ENCODE measurements at places on chromosomes 4 and X.
A peak's percentile ranks its signal among the peaks of the same experiment; 100 is the strongest.

GRCh38 chrX:31038575-31039326 is 33.1 kb downstream of the FTHL17 start:
- DNase-seq, result peak; percentile 29

DNA sequence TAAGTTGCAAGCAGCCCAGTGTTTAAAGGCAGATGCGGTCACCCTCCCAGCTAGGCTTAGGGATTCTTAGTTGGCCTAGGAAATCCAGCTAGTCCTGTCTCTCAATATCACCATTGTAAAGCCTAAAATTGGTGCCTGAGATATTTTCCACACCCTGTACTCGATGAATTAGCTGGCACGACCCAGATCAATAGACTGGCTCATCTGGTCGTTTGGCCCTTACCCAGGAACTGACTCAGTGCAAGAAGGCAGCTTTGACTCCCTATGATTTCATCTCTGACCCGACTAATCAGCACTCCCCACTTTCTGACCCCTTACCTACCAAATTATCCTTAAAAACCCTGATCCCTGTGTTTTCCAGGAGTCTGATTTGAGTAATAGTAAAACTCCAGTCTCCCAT is 384.9 kb upstream of the SLC7A11 start:
- no peak for DNase-seq

DNA sequence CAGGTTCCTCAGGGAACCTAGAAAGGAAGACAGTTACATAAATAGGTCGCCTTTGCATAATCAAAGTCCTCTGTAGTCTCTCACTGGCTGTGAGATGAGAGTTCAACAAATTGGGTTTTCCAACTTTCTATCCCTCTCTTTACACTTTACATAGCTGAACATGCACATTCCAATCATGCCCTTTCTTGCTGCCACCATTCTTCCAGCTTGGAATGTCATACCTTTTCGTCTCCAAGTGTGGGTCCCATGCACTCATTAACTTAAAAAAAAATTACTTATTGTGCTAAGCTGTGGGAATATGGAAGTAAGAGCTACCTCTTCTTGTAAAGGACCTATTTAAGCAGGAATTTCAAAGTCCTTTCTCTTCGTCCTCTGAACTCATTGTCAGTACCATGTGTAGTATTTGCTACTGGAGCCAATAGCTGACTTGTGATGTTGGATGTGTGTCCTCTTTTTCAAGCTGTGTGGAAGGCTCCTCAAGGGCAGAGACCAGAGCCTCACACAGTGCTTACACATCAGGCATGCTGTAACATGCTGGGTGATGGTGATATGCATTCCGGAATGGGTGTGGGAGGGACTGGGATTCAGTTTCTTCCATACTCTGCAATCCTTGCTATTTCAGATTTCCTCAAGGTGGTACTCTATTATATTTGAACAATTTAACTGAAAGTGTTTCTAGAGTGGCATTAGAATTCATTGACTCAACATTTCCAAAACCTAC is 7.1 kb downstream of the ENOPH1 start:
- DNase-seq, result no peak

GRCh38 chrX:10739426-10739825 is 119.0 kb upstream of the MID1 start:
- DNase-seq, result no peak

- DNase-seq, result no peak
These were observed 73.7 kb downstream of the SPCS3 start for GRCh38 chr4:176393306-176394013.

- no peak for DNase-seq
These were observed 7.9 kb upstream of the STOX2 start for GRCh38 chr4:183897193-183897592.

- DNase-seq, result no peak
These were observed 105.7 kb upstream of the PRPS2 start for GRCh38 chrX:12685541-12685940.

DNA sequence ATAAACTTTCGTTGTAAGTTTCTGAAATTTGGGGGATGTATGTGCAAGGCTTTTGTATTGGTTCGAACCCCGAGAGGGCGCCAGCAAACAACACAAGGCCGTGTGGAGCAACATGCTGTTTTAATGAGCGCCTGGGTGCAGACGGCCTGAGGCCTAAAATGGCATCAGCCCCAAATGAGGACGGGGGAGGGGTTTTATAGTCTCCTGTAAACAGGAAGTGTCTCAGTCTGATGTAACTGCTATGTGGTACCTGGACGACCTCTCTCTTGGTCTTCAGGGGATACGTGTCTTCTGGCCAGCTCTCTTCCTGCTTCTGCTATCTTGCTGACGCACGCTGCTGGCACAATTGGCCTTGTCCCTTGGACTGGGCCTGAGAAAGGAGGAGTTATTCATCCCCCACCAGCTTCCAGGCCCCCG is 1348.0 kb downstream of the ADGRL3 start:
- no peak for DNase-seq

- no peak for DNase-seq
These were observed 13.4 kb upstream of the RNF175 start for GRCh38 chr4:153773236-153773690.

GRCh38 chr4:1207603-1208265 is 35.4 kb upstream of the SPON2 start:
- no peak for DNase-seq

GRCh38 chrX:87968118-87968517 is 450.5 kb downstream of the KLHL4 start:
- DNase-seq, result no peak

DNA sequence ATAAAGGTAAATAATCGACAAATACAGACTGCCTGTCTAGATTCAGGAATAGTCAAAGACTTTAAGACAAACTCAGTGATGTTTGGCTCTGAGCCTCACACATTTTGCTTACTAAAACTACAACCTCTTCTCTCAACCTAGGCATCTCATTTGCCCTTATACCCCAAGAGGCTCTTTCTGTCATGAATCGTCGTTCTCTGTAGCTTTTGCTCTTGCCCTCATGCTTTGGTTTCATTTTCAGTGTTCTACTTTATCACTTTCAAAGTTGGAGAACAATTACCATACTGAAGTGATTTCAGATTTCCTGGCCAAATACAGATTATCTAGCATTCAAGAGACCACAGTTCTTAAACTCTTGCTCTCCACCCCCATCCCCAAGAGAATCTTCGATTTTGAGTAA is 114.1 kb upstream of the RAP2C start:
- DNase-seq, result no peak

- DNase-seq, result no peak
These were observed 2.3 kb downstream of the RFC1 start for GRCh38 chr4:39363773-39364393.

GRCh38 chr4:108168671-108169523 is at the start of gene LEF1:
TSS of gene LEF1 (minus strand) at chr4:108168932. CDS start at chr4:108167767, 1,165 bp downstream.
- DNase-seq, result peak; percentile 88

GRCh38 chrX:66676990-66677389 is 38.1 kb upstream of the EDA2R start:
- no peak for DNase-seq

DNA sequence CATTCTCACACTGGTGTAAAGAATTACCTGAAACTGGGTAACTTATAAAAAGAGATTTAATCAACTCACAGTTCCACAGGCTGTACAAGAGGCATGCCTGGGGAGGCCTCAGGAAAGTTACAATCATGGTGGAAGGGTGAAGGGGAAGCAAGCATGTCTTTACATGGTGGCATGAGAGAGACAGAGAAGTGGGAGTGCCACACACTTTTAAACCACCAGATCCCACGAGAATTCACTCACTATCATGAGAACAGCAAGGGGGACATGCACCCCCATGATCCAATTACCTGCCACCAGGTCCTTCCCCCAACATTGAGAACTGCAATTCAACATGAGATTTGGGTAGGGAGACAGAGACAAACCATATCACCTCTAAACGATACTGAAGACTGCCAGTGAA is 23.0 kb downstream of the EPGN start:
- DNase-seq, result no peak

GRCh38 chrX:110145854-110146253 is 142.9 kb downstream of the TMEM164 start:
- DNase-seq, result peak; percentile 19

DNA sequence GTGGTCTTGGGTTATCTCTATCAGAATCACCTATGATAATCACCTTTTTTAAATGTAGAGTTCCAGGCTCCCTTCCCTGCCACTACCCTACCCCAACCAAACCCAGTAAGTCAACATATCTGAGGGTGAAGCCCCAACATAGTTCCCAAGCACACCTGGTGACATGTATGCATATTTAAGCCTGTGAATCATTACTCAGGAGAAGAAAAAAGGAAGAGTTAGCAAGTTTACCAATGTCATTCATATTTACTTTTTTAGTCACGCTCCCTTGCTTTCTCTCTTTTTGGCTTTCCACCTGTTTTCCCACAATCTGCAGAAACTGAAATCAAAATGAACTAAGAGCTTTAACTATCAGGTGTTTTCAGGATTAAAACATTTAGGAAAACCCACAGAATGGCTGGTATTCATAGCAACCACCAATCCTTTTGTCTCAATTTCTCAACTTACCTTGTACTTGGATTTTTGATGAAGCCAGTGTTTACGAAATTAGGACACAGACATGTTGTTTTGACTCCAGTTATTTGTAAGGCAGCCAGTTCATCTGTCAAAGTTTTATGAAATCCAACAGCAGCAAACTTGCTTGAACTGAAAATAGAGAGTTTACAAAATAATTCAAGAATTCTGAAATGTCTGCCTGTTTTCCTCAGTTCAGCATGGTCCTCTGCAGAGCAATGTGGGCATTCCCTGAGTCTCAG is 34.0 kb downstream of the HSD17B11 start:
- DNase-seq, result no peak

DNA sequence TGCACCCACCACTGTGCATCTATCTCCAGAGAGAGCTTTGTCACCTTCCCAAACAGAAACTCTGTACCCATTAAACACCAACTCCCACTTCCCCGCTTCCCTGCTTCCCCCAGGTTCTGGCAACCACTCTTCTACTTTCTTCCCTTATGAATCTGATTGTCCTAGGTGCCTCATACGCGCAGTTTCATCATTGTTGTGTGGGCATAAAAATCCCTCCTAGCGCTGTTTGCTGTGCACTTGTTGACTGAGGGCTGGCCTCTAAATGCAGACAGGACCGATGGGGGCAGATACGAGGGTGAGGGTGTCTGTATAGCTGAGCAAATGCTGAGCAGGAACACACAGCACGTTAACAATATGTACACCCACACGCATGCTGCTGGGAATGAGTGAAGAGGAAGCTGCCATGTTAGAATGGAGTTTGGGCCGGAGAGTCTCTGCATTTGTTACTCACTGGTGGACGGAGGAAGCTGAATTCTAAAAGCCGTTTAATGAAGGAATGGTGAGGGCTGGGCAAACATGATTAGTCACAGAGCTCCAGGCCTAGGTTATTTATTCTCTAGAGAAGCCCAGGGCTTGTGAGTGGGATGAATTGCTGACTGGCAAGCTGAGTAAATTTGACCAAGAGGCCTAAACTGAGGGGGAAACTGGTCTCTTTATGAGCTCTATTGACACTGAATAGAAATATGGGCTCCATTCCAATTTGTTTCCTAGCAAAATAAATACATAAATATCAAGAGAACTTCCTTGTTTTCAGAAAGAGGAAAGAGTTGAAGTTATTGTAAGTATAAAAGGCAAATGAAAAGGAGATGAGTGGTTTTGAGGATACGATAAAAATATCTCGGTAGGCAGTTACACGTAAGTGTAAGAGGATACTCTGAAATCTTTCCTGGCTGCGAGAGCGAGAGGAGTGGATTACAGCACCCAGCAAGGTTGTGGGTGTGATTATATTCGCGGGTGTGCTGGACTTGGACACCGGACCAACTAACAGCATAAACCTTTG is 95.9 kb upstream of the RPS6KA3 start:
- no peak for DNase-seq

DNA sequence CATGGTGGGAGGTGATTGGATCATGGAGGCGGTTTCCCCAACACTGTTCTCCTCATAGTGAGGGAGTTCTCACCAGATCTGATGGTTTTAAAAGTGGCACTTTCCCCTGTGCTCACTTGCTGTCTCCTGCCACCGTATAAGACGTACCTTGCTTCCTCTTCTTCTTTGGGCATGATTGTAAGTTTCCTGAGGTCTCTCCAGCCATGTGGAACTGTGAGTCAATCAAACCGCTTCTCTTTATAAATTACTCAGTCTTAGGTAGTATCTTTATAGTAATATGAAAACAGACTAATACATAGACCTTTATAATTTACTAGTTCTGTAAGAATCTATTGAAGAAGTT is 82.5 kb upstream of the PITX2 start:
- no peak for DNase-seq

DNA sequence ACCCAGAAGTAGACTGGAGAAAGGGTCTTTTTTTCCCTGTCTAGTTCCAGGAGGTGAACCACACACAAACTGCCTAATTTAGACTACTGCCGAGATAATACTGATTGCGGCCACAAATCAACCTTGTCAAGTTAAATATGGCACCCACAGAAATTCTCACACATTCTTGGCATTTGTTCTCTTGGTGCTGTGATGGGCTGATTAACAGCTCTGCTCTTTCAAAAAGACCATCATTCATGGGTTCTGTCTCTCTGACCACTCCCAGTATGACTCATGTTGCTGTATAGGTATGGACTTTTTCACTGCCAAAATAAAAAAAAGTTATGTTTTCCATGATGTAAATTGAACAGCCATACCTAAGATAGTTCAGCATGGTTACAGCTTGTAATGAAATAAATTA is 1003.5 kb upstream of the LCORL start:
- DNase-seq, result no peak

DNA sequence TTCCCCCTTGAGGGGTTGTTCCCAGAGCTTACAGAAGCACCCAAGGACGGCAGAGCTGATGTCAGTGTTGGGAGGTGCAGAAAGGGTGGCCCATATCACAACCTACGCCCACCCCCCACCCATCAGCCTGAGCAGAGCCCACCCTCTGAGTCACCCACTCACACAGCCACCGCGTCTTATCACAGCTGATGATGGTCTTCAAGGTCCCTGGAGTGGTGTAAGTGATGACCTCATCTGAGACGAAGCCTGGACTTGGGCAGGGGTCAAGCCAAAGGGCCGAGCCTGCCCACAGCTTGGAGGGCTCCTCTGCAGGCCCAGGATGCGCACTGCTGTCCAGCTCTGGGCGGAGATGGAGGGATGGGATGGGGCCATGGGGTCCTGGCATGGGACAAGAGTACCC is 3.0 kb upstream of the HTRA3 start:
- DNase-seq, result no peak

DNA sequence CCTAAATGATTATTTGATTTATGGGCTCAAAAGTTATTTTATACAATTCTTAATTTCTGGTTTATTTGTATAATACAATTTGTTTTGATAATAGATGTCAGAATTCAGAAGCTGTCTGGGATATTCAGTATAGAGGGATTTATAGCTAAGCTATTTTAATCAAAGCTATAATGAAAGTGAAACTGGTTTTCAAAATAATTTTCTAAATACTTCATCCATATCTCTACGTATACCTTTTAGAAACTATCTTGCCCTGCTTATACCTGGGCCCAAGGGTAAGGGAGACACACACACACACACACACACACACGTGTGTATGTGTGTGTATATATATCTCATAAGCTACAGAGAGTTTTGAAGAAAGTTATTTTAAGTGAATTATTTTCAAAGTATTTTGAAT is 2.9 kb downstream of the TMEM131L start:
- no peak for DNase-seq

DNA sequence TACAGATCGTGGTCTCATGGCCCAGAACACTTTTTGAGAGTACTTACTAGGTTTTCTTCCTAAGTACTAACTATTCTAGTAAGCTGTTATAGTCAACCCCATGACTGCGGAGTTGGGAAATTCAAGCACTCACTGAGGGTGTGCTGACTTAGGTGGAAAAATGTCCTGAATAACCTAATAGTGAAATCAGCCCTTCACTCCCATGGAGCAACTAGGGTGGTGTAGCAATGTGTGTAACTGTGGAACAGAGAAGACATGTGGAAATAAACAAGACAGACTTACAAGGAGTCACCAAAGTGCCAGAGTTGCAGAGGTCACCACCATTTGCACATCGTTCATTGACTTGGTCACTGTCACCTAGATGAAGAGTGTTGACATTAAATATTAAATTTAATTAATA is 12.1 kb upstream of the VSIG4 start:
- DNase-seq, result no peak

All from Jurkat, Clone E6-1 (cell line).